ENCODE measurements at places on chromosomes 11 and 22.

- no peak for DNase-seq
Measured at GRCh38 chr11:132142121-132142520, 771.7 kb downstream of the NTM start.

DNA sequence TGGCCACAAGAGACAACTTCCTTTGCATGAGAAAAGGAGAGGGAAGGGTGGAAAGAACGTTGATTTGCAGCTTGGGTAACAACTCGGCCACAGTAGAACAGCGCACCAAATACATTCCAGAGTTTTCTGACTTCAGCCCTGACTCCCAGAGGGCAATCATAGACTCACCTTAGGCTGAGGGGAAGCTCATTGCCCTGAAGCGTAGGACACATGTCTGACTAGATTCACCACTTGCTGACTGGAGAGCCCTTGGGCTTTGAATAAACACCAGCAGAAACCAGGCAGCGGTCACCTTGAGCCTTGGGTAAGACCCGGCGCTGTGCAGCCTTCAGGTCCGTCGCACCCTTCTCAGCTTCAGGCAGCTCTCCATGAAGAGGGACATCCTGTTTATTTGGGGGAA is 151.8 kb upstream of the GRIA4 start:
- DNase-seq, result no peak

GRCh38 chr22:46303347-46303965 is 6.8 kb downstream of the GTSE1 start:
- DNase-seq, result no peak

DNA sequence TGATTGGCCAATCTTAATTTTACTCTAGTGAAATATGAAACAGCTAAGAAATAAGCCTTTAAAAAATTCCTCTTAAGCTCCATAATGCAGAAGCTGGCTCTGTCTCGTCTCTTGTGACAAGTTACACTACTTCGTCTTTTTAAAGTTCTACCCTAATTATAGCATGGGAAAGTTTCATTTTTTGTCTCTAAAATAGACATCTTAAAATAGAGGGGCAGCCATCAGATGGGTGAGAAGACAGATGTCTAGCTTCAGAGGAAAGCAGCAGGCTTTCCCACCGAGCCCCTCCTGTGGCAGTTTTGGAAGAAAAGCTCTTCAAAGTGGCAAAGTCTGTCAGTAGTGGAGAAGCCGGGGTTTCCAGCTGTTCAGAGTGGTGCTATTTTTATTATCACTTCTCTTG is 39.5 kb downstream of the XRRA1 start:
- DNase-seq, result no peak

DNA sequence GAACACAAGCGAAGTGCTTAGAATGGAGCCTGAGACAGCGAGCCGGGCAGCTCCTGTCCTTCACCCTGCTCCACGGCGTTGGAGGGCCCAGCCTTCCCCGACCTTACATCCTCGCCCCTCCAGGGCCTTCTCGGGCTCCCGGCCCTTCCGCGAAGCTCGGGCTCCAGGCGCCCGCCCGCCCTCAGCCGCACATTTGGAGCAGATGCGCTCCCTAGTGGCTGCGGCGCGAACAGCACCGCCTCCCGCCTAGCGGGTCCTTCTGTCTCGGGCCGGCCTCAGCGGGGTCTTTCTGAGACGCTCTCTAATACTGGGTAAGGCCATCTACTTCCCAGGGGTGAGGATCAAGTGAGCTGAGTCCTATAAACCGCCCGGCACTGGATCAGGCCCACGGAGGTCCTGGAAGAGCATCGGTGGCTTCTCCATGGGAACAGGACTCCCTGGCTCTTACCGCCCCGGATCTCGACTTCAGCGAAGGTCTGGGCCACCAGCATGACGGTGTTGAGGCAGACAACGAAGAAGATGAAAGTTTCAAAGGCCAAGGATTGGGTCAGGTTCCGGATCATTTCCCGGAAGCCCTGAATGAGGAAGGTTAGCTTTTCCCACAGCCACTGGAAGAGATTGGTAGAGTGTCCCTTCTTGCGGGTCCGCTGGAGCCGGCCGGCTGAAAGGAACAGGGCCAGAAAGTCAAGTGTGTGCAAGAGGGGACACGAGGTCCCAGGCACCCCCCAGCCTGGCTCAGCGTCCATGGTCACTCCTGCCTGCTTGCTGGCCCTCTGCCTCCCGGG is 3.7 kb downstream of the CATSPER1 start:
- peak; percentile 27 for DNase-seq

GRCh38 chr11:64558065-64558745 is 32.8 kb upstream of the SLC22A12 start:
- DNase-seq, result no peak

GRCh38 chr11:15801126-15801525 is 555.2 kb downstream of the SOX6 start:
- DNase-seq, result no peak

DNA sequence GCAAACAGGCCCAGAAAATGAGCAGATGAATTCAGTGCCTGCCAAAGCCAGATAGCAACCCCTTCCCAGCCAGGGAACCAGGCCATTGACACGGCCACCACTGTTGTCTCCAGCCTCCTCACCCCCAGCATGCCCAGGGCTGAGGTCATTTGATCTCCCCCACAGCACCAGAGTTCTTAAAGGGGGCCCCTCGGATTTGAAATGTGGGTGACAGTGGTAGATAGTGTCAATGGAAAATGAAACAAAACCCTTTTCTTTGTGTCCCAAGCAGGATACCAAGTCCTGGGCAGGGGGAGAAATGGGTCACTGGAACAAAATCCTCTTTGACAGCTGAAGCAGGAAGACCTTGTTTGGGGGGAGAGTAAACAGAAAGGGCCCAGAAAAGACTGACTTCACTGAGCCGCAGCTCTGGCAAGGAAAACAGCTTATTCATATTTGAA is 14.3 kb upstream of the ACCSL start:
- DNase-seq, result no peak

- no peak for DNase-seq
Measured at GRCh38 chr22:50733521-50734342, 4.3 kb upstream of the ACR start.

DNA sequence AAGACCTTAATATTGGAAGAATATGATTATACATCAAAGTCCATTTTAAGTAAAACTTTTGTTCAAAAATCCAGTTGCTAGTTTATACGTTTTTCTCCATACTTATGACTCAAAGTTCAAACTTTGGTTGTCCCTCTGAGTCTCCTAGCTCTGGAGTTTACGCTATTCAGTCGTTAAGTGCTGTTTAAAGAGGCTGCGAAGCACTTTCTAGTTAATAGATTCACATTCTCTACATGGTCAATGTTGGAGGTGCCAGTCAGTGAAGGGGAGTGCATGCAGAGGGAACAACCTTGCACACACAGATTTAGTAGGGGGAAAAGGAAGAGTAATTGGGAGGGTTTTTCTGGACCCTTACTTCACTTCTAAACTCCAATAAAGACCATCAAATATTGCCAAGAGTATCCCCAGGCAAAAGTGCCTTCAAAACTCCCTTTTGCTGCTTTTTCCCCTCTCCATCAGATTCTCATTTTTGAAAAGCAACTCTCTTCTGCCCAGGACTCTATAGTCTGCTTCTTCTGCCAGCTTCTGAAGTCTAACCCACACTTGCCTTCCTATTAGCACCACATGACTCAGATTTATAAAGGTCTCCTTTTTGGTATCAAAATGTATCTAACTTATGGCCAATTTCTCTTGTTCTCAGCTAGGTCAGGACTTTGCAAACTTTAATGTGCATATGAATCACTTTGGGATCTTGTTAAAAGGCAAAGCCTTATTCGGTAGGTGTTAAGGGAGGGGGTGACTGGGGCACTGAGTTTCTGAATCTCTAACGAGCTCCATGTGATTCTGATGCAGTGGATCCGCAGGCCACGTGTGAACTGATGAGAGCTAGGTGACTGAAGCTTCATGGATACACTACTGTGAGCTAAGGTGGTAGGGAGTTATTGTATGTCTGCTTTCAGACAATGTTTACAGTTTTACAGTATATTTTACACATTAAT is 96.2 kb upstream of the MTMR2 start:
- DNase-seq, result no peak

GRCh38 chr11:528166-528814 is 7.1 kb downstream of the HRAS start:
- DNase-seq, result no peak

DNA sequence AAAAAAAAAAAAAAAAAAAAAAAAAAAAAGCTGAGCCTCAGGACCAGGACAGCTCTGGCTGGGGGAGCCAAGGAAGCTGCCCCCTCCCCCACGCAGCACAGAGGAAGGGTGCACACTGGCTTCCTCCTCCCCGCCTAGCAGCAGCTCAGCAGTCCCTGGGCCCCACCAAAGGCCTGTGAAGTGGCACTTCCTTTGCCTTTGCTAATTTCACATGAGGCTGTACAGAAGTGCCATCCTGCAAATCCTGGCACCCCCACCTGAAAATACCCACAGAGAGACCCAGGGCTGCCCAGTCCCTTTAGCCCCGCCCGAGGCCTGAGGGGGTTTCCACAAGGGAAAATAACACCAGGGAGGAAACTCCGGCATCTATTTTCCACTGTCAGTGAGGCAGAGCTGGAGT is 3.9 kb downstream of the RHOG start:
- DNase-seq, result no peak

Measured in prostate gland (tissue), 2 donors.